ENCODE measurements at places on chromosomes 12 and 14.
A peak's percentile ranks its signal among the peaks of the same experiment; 100 is the strongest.

- no peak for DNase-seq
These were observed 17.8 kb downstream of the EFCAB11 start for GRCh38 chr14:89936654-89937185.

- no peak for DNase-seq
These were observed 6.9 kb downstream of the TNFRSF1A start for GRCh38 chr12:6334940-6335450.

DNA sequence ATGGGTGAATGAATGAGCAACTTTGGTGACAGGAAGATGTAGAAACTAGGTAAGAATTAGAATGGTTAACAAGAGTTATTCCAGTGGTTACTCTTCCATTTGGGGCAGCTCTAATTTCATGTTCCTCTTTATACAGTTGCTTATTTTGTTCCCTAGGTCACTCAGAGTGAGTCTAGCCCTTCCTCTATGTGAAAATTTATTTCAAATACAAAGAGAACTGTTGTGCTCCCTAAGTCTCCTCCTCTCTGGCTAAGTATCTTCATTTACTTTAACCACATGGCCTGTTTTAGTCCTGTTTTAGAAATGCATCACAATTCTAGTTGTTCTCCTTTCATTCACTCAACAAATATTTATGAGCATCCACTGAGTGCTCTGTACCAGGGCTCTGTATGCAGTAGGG is 51.1 kb upstream of the HIF1A start:
- no peak for DNase-seq

DNA sequence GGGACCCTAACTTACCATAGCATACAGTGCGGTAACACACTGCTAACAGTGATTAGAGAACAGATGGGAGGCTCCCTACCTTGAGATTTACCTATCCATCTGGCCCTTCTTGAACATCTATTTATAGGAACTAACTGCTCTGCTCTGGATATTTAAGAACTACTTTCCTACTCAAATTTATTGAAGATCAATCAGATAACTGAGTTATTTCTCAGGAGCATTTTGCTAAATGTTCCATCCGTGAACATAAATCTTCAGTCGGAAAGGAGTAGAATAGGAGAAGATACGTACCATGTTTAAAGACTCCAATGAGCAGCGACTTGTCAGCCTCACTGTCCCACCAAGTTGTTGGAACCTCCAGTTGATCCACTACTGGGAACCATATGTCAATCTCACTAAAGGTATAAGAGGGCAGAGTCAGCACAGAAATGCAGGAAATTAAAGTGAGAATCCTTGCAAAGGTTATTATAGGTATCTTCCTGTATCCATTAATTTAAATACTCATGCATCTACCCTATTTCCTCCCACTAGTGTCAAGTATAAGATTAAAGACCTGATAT is 15.6 kb upstream of the SUPT16H start:
- no peak for DNase-seq

- no peak for DNase-seq
These were observed 96.2 kb upstream of the FKBP4 start for GRCh38 chr12:2698566-2698965.

- no peak for DNase-seq
These were observed 12.9 kb upstream of the ZCCHC8 start for GRCh38 chr12:122513660-122514059.

DNA sequence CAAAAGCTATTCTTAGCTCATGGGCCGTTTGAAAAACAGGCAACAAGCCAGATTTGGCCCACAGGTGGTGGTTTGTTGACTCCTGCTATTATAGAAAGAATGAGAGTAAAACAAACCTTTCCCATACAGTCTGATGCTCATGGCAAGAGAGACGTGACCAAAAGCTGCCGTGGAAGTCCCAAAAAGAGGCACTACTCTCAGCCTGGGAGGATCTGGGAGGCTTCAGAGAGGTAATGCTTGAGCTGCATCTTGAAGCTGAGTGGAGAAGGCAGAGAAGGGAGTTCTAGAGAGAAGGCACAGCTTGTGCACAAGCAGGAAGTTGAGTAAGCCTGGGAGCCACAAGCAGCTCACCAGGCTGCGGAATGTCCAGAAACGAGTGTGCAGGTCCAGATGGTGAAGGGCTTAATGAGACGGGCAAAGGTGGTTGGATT is 9.6 kb downstream of the PLXNC1 start:
- no peak for DNase-seq

DNA sequence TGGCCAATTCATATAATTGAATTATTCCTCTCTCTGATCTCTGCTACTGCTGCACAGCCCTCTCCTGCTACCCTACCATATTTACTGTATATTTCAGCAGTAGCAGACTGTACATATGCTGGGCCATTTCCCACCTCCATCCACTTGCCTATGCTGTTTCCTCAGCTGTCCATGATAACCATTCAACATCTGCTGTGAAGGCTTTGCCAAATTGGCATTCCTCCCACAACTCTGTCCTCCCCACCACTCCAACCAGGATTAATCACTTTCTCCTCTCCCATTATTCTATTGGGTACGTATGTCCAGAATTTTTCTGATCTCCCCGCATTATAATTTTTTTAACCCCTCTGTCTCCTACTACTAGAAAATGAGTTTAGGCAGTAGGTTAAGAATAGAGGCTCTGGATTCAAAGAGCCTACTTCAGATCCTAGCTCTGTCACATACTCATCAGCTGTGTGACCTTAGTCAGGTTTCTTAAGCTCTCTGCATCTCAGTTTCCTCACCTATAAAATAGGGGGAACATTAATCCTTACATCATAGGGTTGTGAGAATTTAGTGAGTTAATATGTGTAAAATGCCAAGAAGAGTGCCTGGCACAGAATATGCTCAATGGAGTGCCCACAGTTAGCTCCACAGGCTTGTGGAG is 123.3 kb downstream of the KICS2 start:
- DNase-seq: no peak

DNA sequence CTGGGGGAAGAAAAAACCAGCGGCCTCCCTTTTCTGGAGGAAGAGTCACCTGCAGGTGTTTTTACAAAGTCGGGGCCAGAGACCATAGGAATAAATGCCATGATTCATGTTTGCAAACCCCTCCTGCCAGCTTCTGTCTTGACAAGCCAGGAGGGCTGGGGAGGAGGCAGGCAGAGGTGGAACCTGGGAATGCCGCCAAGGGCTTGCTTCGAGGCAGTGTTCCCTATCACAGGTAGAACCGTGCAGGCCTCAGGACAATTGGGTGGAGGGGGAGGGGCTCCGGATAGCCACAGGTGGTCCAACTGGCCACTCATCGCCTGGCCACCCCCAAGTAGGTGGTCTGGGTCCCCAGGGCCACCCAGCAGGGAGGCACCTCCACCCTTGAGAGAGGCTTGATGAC is 14.2 kb upstream of the DLK1 start:
- no peak for DNase-seq

- DNase-seq: no peak
These were observed 65.8 kb downstream of the ITPK1 start for GRCh38 chr14:93049867-93050331.

GRCh38 chr12:52086366-52086765 is 6.9 kb downstream of the SMIM41 start:
- no peak for DNase-seq

DNA sequence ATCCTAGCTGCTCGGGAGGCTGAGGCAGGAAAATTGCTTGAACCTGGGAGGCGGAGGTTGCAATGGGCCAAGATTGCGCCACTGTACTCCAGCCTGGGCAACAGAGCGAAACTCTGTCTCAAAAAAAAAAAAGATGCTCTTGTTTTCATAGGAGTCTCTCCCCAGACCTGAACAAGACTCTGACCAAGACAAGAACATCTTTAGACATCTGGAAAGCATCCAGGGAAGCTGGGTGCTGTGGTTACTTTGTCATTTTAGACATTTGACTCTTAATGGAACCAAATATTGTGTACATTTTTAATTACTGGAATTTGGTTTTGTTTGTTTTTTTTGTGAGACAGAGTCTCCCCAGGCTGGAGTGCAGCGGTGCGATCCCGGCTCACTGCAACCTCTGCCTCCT is 21.1 kb upstream of the ATF1 start:
- DNase-seq: no peak

- no peak for DNase-seq
These were observed 157.5 kb downstream of the TTC8 start for GRCh38 chr14:88981948-88982347.

GRCh38 chr14:83885837-83886293 is 1644.1 kb upstream of the FLRT2 start:
- DNase-seq: no peak

DNA sequence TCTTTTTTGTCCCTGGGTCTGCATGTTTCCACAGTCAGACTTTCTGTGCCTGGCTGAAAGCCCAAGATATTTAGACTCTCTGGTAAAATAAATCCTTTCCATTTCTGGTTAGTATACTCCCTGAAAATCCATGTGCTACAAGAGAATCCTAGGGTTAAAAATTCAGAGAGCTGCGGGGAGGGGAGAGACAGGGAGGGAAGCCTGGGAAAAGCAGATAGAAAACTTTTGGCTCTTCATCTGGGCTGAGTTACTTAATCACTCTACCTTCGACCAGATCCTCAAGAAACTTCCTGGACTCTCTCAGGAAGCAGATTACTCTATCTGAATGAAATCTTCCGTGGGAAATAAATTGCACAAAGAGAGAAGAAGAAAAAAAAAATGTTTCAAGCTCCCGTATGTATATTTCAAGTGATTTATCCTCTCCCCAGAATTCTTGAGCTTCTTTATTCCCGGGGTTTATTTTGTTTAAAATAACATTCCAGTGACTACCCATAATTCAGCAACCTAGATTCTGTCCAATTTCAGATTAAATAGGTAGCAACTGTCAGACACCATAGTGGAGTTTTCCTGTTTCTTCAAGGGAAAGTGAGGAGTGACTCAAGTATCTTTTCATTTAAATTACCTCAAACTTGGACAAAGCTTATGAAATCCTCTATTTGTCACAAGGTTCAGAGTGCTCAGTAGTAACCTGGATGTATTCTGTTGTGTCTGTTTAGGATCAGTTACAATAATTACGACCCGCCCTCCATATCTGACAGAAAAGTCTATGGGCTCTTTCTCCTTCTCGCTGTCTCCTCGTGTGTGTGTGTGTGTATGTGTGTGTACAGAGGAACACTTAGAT is 163.7 kb downstream of the MYRFL start:
- DNase-seq: no peak

- no peak for DNase-seq
These were observed 42.5 kb upstream of the ANO2 start for GRCh38 chr12:5987573-5987972.

- DNase-seq: peak; percentile 16
These were observed 42.6 kb downstream of the TRAFD1 start for GRCh38 chr12:112167718-112168525.

- DNase-seq: no peak
These were observed 32.3 kb downstream of the ALDH1L2 start for GRCh38 chr12:105051981-105052380.

DNA sequence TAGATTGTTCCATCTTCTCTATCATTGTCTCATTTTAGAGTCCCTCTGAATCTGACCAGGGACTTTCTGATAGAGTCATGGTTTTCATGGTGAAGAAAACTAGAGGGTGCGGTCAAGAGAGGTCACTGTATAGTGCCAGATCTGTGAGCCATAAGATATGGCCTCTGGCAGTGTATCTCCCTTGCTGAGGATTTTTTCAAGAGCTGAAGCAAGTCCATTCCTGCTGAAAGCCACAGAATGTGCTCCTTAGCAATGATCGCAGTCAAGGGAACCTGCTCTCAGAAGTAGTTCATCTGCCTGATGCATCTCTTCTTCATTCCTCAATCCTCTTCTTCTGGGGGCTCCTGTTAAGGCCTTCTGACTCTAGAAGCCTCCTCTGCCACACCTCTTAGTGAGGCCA is 405.2 kb downstream of the EGLN3 start:
- no peak for DNase-seq

DNA sequence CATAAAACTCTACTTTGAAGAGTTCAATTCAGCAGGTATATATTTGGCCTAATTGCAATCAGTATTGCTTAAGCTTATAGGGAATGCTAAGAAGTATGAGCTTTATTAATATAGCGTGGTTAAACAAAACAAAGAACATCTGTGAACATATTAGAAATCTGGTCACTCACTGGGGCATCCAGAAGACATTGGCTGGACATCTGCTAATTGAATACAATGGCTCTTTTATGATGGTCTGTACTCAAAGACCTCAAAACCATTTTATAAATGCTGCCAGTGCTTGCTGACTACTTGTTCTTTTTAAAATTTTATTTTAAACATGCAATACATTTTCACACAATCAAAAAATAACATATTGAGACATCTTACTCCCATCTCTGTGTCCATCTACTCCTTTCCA is 173.0 kb downstream of the STXBP6 start:
- no peak for DNase-seq

DNA sequence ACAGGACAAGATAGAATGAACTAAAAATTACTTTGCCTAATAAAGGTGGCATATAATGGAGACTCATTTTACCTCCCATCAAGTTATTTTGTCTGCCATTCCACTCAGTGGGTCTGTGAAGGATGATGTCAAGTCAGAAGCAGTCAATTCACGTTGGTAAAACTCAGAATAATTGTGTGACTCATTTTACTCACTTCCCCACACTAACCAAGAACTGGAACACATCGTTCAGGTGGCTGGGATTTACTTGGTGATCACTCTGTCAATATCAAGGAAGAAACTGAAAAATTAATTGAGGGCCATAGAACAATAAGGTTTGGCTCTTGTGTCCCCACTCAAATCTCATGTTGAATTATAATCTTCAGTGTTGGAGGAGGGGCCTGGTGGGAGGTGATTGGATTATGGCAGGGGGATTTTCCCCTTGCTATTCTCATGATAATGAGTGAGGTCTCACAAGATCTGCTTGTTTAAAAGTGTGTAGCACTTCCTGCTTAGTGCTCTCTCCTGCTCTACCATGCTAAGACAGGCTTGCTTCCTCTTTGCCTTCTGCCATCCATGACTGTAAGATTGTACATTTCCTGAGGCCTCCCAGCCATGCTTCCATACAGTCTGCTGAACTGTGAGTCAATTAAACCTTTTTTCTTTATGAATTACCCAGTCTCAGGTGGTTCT is 35.7 kb upstream of the GTF2A1 start:
- DNase-seq: no peak

DNA sequence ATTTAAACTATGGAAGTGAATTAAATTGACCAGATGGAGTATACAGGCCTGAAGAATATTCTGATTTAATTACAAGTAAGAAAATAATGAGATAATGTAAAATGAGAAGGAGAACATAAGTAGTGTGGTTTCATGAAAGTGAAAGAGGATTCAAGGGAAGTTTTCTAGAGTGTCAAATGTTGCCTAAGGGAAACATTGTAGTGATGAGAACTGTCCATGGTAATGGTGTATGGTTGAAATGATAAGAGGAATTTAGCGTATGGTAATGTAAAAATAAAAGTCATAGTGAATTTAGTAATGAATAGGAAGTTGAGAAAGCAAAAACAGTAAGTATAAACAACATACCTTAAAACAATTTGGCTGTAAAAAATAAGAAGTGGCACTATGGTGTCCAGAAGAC is 1954.6 kb upstream of the FLRT2 start:
- DNase-seq: no peak

GRCh38 chr14:94129758-94130414 is 482 bp upstream of the IFI27L2 start:
- no peak for DNase-seq

All from NCI-H187 (cell line).